Cortex of kidney (tissue), 1 donor: ENCODE measurements at places on chromosomes 1 and 21.

- no peak for DNase-seq
Observed at GRCh38 chr1:219550201-219550600, 62.7 kb downstream of the ZC3H11B start.

DNA sequence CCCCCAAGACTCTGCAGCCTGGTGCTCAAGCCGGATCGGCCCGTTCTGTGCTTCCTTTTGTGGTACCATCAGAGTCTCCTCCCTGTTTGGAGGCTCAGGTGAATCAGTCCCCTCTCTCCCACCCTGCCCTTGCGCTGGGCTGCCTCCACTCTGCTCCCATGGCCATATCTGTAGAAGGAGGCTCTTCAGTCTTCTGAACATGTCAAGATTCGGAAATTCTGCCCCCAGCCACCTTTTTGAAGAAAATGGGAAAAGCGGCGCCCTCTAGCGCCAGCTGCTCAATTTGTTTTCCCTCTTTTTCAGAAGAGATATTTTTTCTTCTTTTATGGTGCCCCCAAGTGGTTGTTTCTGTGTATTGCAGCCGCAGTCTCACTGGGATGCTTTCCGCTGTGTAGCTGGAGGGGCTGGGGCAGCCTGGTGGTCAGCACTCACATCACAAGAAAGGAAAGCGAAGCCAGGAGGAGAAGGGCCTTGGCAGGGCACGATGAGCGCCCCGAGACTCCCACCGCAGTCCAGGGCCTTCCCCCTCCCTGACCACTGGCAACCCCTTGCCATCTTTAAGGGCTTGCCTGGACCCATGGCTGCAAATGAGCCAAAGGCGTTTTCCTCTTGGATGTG is 58.4 kb upstream of the CACNA1E start:
- DNase-seq = no peak

GRCh38 chr1:51071291-51072042 is 30.6 kb upstream of the C1orf185 start:
- DNase-seq = no peak

DNA sequence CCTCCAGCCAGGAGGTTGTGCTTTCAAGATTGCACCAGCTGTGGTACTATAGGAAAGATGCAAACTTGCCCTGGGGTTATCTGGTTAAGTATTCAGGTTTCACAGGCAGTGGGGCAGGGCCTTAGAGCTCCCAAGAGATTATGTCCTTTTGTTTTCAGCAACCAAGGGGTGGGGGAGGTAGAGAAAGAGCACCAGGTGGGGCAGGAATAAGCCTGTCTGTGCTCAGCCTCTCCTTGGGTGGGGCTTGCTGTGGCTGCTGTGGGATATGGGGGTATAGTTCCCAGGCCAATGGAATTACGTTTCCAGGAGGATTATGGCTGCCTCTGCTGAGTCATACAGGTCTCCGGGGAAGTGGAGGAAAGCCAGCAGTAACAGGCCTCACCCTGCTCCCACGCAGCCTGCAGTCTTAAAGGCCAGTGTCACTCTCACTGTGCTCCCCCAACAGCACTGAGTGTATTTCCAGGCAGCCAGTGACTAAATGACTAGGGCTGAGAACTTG is 508.6 kb downstream of the RWDD3 start:
- DNase-seq = no peak

DNA sequence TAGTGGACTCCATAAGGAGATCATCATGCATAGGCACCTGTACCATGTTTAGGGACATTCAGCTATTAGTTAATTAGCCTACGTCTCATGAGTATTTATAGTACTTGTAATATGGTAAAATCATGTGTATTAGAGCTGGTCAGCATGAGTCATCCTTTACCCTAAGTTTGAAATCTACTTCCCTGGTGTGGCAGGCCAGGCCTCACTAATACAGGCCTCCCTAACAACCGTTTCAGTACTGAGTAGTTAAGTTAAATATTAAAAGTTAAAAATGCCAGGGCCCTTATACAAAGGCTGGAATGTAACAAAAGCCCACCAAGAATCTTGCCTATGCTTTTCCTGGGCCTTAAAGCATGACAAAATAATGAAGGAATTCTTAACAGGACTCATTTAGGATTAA is 356.3 kb upstream of the DPYD start:
- DNase-seq = no peak

DNA sequence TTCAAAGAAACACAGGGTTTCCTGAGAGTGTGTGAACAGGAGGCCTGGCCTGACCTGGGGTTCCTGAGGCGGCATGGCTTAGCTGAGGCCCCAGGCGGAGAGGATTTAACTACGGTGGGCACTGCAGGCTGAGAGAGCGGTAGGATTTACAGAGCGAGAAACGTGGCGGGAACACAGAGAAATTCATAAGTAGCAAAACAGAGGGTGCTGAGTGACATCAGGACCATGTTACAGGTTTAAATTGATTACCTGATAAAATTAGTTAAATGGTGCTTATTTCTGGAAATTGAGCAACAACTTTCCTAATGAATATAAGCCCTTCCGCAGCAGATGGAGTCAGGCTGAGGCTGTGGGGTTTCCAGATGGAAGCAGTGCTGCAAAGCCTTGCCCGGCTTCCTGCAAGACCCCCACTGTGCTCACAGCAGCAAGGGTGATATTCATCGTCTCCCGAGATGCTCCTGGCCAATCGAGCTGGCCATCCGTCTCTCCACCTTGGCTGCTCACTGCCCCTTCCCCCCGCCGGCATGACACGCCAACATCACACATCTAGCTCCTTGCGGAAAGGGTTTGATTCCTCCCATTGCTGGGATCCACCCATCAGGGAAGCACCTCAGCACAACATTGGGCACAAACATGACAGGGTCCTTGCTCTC is 69.4 kb upstream of the MORC3 start:
- DNase-seq = no peak

- DNase-seq = no peak
Observed at GRCh38 chr1:97101509-97101908, 379.9 kb downstream of the PTBP2 start.

- no peak for DNase-seq
Observed at GRCh38 chr1:66035616-66036245, 243.0 kb downstream of the PDE4B start.

DNA sequence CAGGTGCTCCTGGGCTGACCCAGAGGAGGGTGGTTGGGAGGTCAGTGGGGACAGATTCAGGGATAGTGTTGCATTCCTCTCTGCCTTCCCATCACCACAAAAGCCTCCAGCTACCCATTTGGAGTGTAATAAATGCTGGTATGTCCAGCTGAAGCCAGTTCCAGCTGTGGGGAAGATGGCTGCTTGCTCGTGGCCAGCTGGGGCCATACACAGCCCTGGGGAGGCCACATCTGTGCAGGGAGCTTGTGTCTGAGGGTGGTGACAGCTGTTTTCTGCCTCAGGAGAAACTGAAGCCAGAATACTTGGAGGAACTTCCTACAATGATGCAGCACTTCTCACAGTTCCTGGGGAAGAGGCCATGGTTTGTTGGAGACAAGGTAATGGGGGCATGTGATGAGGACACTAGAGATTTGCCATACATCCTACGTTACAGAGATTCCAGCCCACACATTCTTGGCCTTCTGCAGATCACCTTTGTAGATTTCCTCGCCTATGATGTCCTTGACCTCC is 2.7 kb downstream of the GSTM4 start:
- DNase-seq = no peak

- no peak for DNase-seq
Observed at GRCh38 chr21:33059380-33059841, 10.5 kb upstream of the OLIG1 start.

DNA sequence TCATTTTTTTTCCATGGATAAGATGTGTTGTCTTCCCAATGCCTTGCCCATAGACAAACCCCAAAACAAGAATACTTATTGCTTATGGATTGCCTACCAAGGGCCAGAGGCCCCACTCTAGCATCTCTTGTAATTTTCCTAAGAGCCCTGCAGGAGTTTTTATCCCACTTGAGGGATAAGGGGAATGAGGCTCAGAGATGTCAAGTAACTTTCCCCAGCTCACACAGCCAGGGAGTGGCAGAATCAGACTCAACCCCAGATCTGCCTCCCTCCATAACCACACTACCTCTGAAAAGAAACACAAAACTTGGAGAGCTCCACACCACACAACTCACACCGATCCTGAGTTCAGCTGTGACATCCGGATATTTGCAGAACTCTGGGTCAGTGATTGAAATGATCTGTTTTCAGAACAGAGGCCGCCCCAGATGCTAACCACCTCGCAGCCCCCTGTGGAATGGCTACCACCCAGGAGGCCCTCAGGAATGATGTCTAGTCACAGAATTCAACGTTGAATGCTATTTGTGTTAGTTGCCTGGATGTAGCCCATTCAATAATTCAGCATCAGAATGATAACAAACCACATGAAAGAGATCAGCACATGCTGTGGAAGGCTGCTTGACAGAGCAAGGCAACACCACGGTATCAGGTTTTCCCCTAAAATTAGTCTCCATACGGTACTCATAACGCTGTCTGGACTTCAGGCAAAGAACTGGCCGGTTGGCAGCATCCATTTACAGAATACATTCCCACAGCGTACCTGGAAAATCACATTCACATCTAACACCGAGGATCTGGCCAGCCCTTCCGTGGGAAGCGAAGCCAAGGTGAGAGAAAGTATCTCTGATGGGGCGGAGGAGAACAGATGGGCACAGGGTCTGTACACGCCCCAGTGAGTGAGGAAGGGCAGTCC is 231.9 kb downstream of the TOMM20 start:
- no peak for DNase-seq

DNA sequence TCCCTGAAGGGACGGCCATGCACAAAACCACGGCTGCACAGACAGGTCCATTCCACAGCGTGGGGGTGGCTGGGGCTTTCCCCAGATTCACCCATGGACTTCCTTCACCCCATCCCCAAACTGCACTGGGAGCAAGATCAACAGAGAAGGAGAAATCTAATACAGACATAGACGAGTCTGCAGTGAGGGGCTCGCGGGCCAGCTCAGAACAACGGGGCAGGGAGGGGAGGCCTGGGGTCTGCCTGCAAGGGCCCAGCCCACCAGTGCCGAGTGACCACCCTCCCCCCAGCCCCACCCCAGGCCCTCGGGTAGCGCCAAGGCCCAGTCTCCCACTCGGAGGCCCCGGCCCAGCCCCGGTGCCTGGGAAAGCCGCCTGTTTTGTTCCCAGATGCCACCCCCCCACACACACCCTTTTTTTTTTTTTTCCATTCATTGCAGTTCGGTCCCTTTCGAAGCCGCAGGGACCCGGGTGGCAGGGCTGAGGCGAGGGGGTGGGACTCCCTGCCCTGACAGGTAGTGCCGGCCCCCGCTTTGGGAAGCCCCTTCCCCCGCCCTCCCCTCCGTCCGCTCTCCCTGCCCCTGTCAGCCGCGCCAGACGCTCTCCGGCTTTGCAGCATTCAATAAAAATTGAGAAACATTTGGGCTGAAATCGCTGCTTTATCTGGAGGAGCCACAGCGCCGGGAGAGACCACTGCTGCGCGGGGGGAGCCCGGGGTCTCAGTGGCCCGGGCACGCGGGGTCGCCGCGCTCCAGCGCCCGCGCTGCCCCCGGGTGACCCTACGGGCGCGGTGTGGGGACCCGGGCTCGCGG is 543 bp upstream of the EPHB2 start:
- no peak for DNase-seq

- no peak for DNase-seq
Observed at GRCh38 chr1:189206617-189207016, 1271.0 kb downstream of the BRINP3 start.

- DNase-seq = no peak
Observed at GRCh38 chr1:230948903-230949302, 29.8 kb downstream of the TTC13 start.

DNA sequence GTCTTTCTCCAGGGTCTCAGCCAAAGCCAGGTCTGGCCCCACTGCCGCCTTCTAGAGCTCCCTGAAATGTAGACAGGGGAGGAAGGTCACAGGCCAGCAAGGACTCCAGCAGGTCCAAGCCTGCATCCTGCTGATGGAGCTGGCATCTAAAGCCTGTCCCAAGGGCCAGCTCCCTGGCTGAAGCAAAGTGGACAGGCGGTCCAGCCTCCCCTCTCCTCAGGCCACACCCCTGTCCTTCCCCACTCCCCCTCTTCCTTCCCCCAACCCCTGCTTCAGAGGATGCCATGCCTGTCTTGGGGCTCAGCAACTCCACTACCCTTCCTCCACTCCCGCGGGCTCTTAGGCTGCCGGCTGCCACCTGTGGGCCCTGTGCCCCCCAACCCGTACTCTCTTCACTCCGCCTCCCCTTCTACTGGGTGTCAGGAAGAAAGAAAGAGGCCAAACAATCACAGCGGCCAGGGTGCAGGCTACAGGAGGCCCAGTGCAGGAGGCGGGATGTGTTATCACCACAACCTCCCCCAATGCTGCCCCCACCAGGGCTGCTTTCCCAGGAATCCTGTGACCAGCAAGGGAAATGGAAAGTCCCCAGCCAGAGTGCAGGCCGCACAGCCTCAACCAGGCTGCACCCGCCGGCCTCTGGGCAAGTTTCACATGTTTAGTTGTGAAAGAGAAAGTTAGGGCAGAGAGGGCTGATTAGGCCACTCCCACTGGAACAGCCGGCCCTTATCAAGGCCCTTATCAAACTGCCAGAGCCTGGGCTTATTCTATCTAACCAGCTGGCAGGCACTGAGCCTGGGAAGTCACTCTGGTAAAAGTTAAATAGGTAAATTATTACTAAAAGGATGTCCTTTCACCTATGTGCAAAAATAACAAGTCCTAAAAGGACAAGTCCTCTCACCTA is 34.1 kb downstream of the ACOT7 start:
- no peak for DNase-seq

- DNase-seq = no peak
Observed at GRCh38 chr1:11977625-11978024, 2.6 kb upstream of the MFN2 start.

GRCh38 chr21:34243562-34243961 is 120.2 kb upstream of the KCNE2 start:
- DNase-seq = no peak

GRCh38 chr1:165795894-165796293 is 27.2 kb upstream of the TMCO1 start:
- DNase-seq = no peak

- no peak for DNase-seq
Observed at GRCh38 chr1:113928187-113928930, 765 bp upstream of the HIPK1 start.

- no peak for DNase-seq
Observed at GRCh38 chr1:174134003-174134659, 25.2 kb upstream of the RABGAP1L start.

GRCh38 chr1:88935522-88936222 is 44.3 kb upstream of the GTF2B start:
- no peak for DNase-seq

GRCh38 chr1:1215080-1215676 is 1.2 kb upstream of the TNFRSF4 start:
- DNase-seq = no peak

GRCh38 chr1:77245830-77246229 is 26.6 kb upstream of the PIGK start:
- no peak for DNase-seq
